Activated naive CD4-positive, alpha-beta T cell treated with anti-CD3 and anti-CD28 coated beads, Interleukin-2, amount 10 ng/mL, durations not matched to agents 7 days and 5 days (primary cell): ENCODE measurements at places on chromosomes 2 and 18.

GRCh38 chr2:152385650-152386049 is 50.7 kb downstream of the FMNL2 start:
- no peak overlapping the region for H3K4me3 ChIP-seq
- no peaks in the 10 kb centered on the region for H3K36me3 ChIP-seq
- no peak overlapping the region for H3K27ac ChIP-seq
- H3K27me3 ChIP-seq, result peaks cover 10% of the 10 kb centered on the region
- DNase-seq, result no peak

- no peak overlapping the region for H3K4me3 ChIP-seq
- H3K27me3 ChIP-seq, result peaks cover 19% of the 10 kb centered on the region
- no peak overlapping the region for H3K27ac ChIP-seq
- H3K36me3 ChIP-seq, result no peaks in the 10 kb centered on the region
Observed at GRCh38 chr2:178345951-178346350, 105.0 kb downstream of the PRKRA start.

DNA sequence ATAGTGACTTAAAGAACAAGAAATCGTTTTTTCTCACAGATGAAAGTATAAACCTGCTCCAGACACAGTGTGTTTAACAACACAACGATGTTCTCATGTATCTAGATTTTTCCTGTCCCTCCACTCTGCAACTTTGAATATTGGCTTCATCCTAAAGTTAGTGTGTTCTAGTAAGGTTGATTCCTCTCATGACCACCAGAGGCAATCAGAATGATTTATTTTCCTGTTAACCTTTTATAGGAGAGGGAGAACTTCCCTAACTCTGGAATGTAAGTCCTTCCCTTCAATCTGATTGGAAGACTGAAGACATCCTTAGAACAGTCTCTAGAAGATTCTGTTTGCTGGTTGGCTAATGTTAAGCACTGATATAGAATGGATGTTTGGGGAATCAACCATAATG is 41.0 kb upstream of the TAF4B start:
- DNase-seq, result no peak
- no peak overlapping the region for H3K4me3 ChIP-seq
- peaks cover 5% of the 10 kb centered on the region for H3K4me1 ChIP-seq

- H3K36me3 ChIP-seq, result no peaks in the 10 kb centered on the region
- no peaks in the 10 kb centered on the region for H3K4me1 ChIP-seq
- no peak overlapping the region for H3K4me3 ChIP-seq
- H3K27ac ChIP-seq, result no peak overlapping the region
Observed at GRCh38 chr2:176678571-176678970, 409.3 kb downstream of the MTX2 start.

- no peak overlapping the region for H3K4me3 ChIP-seq
- H3K4me1 ChIP-seq, result no peaks in the 10 kb centered on the region
- no peaks in the 10 kb centered on the region for H3K36me3 ChIP-seq
- no peak for DNase-seq
Observed at GRCh38 chr2:173407646-173408045, 53.0 kb downstream of the CDCA7 start.

DNA sequence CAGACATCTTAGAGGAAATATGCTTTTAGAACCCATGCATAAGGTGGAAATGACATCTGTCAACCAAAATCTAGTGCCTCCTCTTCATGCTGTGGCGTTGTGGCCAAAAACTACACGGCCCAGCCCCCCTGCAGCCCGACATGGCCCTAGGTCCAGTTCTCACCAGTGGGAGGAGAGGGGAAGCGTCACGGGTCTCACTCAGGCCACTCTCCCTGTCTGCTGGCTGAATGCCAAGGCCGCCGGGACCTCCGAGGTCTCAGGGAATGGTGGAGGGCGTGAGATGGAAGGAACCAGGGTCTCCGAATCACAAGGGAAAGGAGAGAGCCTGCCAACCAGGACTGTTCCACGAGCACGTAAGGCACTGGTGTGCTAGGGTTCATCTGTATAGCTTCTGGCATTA is 361.0 kb downstream of the ANAPC1 start:
- peaks cover 32% of the 10 kb centered on the region for H3K27me3 ChIP-seq
- peaks cover 7% of the 10 kb centered on the region for H3K36me3 ChIP-seq
- no peak for DNase-seq
- H3K4me3 ChIP-seq, result no peak overlapping the region
- no peak overlapping the region for H3K27ac ChIP-seq
- peaks cover under 1% of the 10 kb centered on the region for H3K4me1 ChIP-seq

GRCh38 chr2:16466821-16467151 is 198.8 kb downstream of the CYRIA start:
- peaks cover 7% of the 10 kb centered on the region for H3K27me3 ChIP-seq
- H3K27ac ChIP-seq, result no peak overlapping the region
- no peak overlapping the region for H3K4me3 ChIP-seq
- H3K36me3 ChIP-seq, result no peaks in the 10 kb centered on the region
- DNase-seq, result no peak

GRCh38 chr2:178265851-178266250 is 71.5 kb downstream of the OSBPL6 start:
- DNase-seq, result no peak
- H3K27ac ChIP-seq, result no peak overlapping the region
- no peak overlapping the region for H3K4me3 ChIP-seq
- H3K4me1 ChIP-seq, result no peaks in the 10 kb centered on the region
- H3K27me3 ChIP-seq, result no peaks in the 10 kb centered on the region

GRCh38 chr2:218323526-218324472 is 31.5 kb upstream of the TMBIM1 start:
- peak overlapping the region; percentile 67 for H3K4me3 ChIP-seq
- peaks cover 40% of the 10 kb centered on the region for H3K4me1 ChIP-seq
- no peak for DNase-seq
- no peak overlapping the region for H3K27ac ChIP-seq

DNA sequence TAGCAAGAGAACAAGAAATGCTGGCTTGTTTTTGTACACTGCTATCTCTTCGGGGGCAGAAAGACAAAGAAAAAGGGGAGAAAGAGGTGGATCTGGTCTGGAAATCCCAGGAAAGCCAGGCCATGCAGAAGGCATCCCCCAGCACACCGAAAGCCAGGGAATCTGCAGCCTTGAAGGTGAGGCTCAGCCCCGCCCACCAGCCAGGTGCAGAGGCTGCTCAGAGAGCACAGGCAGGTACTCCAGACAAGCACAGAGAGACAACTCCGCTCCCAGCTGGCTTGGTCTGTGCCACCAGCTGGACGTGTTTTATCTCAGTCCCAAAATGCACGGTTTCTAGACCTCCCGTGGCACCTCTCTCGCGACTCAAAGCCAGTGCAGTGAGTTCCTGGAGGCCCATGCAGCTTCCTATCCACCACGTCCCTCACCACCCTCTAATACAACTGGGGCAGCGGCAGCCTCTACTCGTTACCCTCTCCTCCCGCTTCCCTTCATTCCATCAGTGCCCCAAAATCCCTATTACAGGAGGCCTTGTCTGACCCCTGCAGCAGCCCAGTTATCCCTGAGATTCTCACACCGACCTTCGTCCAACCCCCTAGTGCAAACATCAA is 62.8 kb downstream of the HDAC4 start:
- H3K27me3 ChIP-seq, result peaks cover 10% of the 10 kb centered on the region
- H3K4me3 ChIP-seq, result no peak overlapping the region
- peaks cover 27% of the 10 kb centered on the region for H3K4me1 ChIP-seq
- DNase-seq, result no peak

- H3K4me3 ChIP-seq, result no peak overlapping the region
- DNase-seq, result no peak
- H3K4me1 ChIP-seq, result no peaks in the 10 kb centered on the region
- no peak overlapping the region for H3K27ac ChIP-seq
- H3K27me3 ChIP-seq, result no peaks in the 10 kb centered on the region
- H3K36me3 ChIP-seq, result no peaks in the 10 kb centered on the region
Observed at GRCh38 chr2:6524691-6525474, 340.8 kb downstream of the CMPK2 start.

DNA sequence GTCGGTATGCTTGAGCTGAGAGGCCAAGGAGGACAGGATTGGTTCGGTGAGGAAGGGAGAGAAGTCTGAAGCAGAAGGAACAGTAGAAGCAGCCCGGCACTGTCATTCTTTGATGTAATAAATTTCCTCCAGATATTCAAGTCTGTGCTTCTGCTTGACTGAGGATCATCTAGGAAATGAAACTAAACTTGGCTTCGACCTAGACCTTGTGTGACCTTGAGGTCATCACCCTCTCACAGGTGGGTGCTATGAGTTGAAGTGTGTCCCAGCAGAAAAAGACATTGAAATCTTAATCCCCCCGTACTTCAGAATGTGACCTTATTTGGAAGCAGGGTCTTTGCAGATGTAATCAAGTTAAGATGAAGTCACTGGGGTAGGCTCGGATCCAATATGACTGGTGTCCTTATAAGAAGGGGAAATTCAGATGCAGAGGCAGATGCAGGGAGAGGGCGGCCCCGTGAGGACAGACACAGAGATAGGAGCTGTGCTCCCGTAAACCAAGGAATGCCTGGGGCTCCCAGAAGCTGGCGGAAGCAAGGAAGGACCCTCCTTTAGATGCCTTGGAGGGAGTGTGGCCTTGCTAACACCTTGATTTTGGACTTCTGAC is 49.0 kb downstream of the PRKCE start:
- H3K4me3 ChIP-seq, result no peak overlapping the region
- H3K27ac ChIP-seq, result no peak overlapping the region
- H3K27me3 ChIP-seq, result no peaks in the 10 kb centered on the region
- no peak for DNase-seq
- no peaks in the 10 kb centered on the region for H3K4me1 ChIP-seq
- no peaks in the 10 kb centered on the region for H3K36me3 ChIP-seq

- H3K4me1 ChIP-seq, result no peaks in the 10 kb centered on the region
- no peak overlapping the region for H3K4me3 ChIP-seq
- peaks cover 12% of the 10 kb centered on the region for H3K27me3 ChIP-seq
- no peaks in the 10 kb centered on the region for H3K36me3 ChIP-seq
- DNase-seq, result no peak
- no peak overlapping the region for H3K27ac ChIP-seq
Observed at GRCh38 chr18:57040175-57040574, 106.7 kb upstream of the BOD1L2 start.

- DNase-seq, result no peak
- H3K4me3 ChIP-seq, result no peak overlapping the region
- no peak overlapping the region for H3K27ac ChIP-seq
- no peaks in the 10 kb centered on the region for H3K4me1 ChIP-seq
Observed at GRCh38 chr18:10928011-10928771, 221.2 kb downstream of the PIEZO2 start.

GRCh38 chr2:20641123-20641985 is 9.5 kb downstream of the HS1BP3 start:
- no peak overlapping the region for H3K4me3 ChIP-seq
- DNase-seq, result no peak
- H3K27me3 ChIP-seq, result no peaks in the 10 kb centered on the region
- H3K27ac ChIP-seq, result no peak overlapping the region
- no peaks in the 10 kb centered on the region for H3K4me1 ChIP-seq

DNA sequence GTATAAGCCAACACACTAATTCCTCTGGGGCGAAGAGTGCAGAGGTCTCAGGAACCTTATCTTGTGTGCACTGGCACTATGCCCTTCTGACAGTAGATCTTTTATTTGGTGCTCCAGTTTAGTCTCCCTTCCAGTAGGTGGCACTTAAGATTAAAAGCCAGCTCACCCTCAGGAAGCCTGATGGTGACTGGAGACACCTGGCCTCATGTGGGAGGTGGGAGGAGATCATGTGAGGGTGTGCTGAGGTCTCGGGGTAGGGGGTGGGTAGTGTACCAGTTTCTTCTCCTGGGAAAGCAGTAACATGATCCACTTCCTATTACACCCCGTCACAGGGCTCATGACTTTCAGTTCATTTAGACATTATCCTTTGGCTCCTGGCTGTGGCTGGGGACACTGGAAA is 654.9 kb downstream of the ADCYAP1 start:
- no peaks in the 10 kb centered on the region for H3K4me1 ChIP-seq
- no peak for DNase-seq
- no peak overlapping the region for H3K4me3 ChIP-seq
- H3K36me3 ChIP-seq, result no peaks in the 10 kb centered on the region
- no peak overlapping the region for H3K27ac ChIP-seq
- H3K27me3 ChIP-seq, result no peaks in the 10 kb centered on the region

- no peaks in the 10 kb centered on the region for H3K4me1 ChIP-seq
- no peak overlapping the region for H3K4me3 ChIP-seq
- H3K27me3 ChIP-seq, result no peaks in the 10 kb centered on the region
- DNase-seq, result no peak
- H3K36me3 ChIP-seq, result no peaks in the 10 kb centered on the region
Observed at GRCh38 chr18:55421615-55422419, 166.2 kb downstream of the TCF4 start.

GRCh38 chr2:103166456-103167324 is 404.9 kb downstream of the TMEM182 start:
- no peak overlapping the region for H3K4me3 ChIP-seq
- no peaks in the 10 kb centered on the region for H3K4me1 ChIP-seq
- H3K36me3 ChIP-seq, result no peaks in the 10 kb centered on the region
- H3K27ac ChIP-seq, result no peak overlapping the region

- H3K27ac ChIP-seq, result no peak overlapping the region
- H3K27me3 ChIP-seq, result no peaks in the 10 kb centered on the region
- no peaks in the 10 kb centered on the region for H3K36me3 ChIP-seq
Observed at GRCh38 chr18:2199060-2199459, 372.2 kb downstream of the METTL4 start.

DNA sequence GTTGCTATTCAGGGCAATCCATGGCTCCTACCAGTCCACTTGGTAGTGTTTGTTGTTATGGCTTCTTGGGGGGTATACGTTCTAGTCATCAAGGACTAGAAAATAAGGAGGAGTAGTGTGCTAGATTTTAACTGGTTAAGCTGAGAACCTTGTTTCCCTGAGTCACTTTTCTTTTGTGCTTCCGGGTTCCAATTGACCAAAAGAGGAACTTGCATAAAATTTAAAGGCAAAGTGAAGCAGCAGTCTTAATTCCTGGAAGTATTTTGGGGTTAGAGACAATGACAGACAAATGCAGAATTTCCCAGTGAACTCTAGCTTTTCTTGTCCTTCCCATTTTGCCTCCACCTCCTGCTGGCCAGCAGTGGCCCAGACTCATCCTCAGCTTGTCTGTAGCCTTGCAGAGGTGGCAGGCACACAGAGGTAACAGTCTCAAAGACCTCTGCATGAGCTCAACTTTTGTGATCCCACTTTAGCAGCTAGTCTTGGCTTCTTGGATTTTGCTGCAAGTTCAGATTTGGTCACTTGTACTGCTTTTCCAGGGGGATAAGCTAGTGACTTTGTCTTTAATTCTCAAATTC is 1105.8 kb upstream of the NXPH2 start:
- no peak overlapping the region for H3K4me3 ChIP-seq
- H3K36me3 ChIP-seq, result no peaks in the 10 kb centered on the region
- H3K4me1 ChIP-seq, result no peaks in the 10 kb centered on the region
- DNase-seq, result no peak
- H3K27ac ChIP-seq, result no peak overlapping the region
- H3K27me3 ChIP-seq, result no peaks in the 10 kb centered on the region

- peaks cover 32% of the 10 kb centered on the region for H3K4me1 ChIP-seq
- peak overlapping the region; percentile 33 for H3K27ac ChIP-seq
- DNase-seq, result no peak
- H3K4me3 ChIP-seq, result no peak overlapping the region
Observed at GRCh38 chr18:76963936-76964335, 141.6 kb downstream of the ZNF236 start.

GRCh38 chr2:88669482-88670214 is 21.8 kb upstream of the RPIA start:
- H3K36me3 ChIP-seq, result no peaks in the 10 kb centered on the region
- no peaks in the 10 kb centered on the region for H3K4me1 ChIP-seq
- H3K27me3 ChIP-seq, result no peaks in the 10 kb centered on the region
- no peak overlapping the region for H3K4me3 ChIP-seq
